8988T (cell line): ENCODE measurements at places on chromosomes 5 and 9.
A peak's percentile ranks its signal among the peaks of the same experiment; 100 is the strongest.

DNA sequence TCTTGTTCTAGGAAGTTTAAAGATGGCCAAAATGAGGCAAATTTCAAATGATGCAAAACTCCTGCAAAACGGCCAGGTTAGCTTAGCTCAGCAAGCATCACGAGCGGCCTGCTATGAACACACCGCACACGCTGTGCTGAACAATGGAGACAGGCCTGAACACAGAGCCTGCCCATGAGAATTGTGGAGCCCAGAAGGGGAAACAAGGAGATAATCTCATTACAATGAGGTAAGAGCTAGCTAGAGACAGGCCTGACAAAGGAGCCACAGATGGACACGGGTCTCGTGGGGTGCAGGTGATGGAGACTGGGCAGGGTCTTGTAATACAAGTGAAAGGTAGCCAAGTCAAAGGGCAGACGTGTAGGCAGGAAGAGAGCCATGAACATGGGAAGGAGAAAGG is 50.2 kb downstream of the PSMB7 start:
- DNase-seq: no peak

GRCh38 chr5:30355675-30356074 is 837.8 kb upstream of the CDH6 start:
- no peak for DNase-seq

GRCh38 chr9:22913518-22913917 is 466.9 kb downstream of the DMRTA1 start:
- no peak for DNase-seq

DNA sequence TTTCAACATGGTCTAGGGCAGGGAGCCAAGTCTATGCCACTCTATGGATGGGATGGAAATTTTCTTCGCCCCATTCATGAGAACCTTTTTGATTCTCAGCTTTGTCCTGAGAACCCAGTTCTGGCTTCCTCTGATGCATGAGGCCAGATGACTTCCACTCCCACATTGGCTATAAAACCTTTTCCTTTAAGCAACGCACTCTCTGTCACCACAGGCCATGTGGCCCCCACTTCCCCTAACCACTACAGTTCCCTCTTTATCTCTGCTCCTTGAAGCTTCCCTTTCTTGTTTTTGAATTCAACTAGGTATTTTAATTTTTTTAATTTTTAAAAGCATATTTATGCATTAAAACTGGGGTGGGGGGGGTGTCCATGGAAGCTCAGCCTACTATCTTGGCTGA is 401.3 kb downstream of the ENC1 start:
- no peak for DNase-seq

DNA sequence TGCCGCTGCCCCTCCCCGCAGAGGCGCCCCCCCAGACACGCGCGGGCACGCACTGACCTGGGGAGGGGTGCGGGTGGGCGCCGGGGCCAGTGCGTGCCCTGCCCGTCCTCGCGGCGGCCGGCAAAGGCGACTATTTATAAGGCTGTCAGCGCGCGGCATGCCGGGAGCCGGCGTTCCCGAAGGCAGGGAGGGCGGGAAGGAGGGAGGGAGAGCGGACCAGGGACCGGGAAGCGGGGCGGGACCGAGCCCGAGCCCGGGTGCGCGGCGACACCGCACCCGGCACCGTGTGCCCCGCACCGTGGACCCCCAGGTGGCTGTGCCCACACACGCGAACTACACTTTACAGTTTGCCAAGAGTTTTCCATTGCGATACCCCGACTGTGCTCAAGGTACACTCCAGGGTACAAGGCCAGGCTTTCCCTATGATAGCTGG is at the start of gene AK1:
AK1 (minus strand) TSS at position 110 of the 433 bp plus-strand sequence. CDS start 3,058 bp downstream, outside the sequence.
- DNase-seq: peak; percentile 76

- DNase-seq: no peak
Measured at GRCh38 chr5:5122776-5123175, 17.4 kb upstream of the ADAMTS16 start.

DNA sequence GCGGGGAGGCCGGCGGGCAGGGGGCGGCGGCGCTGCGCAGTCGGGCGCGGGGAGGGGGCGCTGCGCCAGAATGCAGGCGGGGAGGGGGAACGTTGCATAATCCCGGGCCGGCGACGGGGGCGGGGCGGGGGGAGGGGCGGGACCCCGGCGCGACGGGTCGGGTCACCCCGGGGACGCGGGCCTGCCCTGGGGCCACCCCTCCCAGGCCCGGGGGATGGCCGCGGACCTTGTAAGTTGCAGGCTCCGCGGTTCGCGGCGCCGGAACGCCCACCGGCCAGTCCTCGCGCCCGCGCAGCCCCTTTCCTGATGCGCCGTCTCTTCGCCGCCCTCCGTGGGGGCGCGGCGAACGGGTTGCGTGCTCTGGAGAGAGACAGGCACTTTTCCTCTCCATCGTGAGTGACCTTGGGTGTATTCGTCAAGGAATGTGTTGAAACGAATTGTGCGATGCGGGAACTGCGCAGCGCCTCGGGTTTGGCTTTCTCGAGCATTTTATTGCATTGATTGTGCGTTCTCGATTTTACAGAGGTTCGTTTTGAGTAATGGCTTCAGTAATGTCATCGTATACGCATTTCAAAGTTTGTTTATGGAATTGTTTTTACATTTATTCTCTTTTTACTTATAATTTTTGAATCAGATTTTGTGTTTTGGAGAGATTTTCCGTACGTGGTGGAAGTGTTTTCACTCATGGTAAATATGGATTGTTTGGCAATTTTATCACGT is 802 bp downstream of the SPIN1 start:
- peak; percentile 34 for DNase-seq
